Natural killer cell treated with Interleukin-12 subunit alpha and Interleukin-12 subunit beta and Interleukin-15 and Interleukin-18, amount 100 ng/mL, for 72 hours (primary cell): ENCODE measurements at places on chromosomes 5 and 9. TPM values are rescaled to one million over a fixed set of nuclear protein-coding genes. Genes with fewer than 3 reads are reported as not detected.

DNA sequence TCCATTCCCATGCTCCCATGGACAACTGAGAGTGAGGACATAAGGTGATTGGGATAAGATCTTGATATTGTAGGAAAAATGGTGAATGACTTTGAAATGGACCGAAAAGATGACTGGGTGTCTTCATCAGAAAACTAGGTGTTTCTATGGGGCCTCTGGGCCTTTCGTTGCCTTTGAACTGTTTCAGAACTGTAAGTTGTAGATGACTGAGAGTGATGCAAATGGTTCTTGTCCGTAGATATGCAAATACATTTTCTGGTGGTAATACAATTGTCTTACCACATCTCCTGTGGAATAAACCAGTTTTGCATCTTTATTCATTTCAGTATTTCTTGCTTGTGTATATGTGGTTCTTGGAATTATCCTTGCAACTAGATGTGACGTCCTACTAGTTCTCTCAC lies 16.0 kb upstream of the TEX48 start:
- DNase-seq, result no peak

DNA sequence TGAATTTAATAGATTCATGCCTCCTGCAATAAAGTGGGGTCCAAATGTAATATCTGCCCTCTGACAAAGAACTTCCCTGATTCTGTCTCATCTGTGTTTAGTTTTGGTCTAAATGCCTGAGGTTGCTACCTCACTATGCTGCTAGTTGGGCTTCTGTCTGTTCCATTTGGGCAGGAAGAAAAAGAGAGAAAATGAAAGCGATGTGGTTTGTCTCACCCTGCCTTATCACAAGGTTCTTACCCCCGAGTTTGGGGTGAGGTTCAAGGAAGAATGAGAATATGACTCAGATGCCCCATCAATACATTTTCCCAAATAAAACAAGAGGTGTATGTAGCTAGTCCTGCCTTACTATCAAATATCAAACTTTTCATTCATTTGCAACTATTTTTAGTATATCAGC lies 132.1 kb upstream of the MTAP start:
- no peak for DNase-seq

GRCh38 chr5:66361070-66361469 lies 217.0 kb downstream of the SREK1 start:
- no peak for DNase-seq

The THBS4 gene
- total RNA-seq, result 0.31 TPM

The SCGB3A2 gene
- not detected for total RNA-seq

The CORO2A gene
- total RNA-seq, result 0.95 TPM

DNA sequence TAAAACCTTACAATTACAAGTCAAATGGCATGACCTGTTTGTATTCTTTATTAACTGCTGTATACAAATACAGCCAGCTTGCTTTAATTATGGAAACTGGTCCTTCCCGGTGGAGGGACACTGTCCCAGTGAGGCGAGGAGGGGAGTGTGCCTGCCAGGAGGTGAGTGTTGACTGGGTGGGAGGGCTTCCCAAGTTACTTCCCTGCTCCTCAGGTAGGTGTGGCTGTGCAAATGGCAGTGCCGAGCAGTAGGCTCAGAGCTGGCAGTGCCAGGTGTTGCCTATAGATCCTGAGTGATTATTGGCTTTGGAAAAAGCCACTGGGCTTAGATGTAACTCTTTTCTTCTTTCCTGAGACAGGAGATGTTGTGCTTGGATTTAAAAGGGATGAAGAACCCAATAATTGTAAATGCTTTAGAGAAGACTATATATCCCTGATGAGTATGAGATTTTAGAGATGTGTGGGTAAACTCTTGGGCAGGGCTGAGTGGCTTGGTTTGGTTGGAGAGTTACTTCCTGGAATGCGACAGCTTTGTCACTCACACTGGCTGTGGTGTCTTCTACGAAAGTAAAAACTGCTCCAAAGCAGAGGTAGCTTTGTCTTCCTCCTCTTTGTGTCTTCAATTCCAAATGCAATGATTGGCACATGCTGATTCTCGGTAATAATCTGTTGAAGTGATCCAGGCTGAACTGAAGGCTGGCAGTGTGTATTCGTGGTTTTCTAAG lies 43.7 kb downstream of the GLRX start:
- no peak for DNase-seq
